HuH-7.5 (cell line): ENCODE measurements at places on chromosomes 2 and 18.
A peak's percentile ranks its signal among the peaks of the same experiment; 100 is the strongest.

GRCh38 chr2:211900000-211900399 lies 638.6 kb downstream of the ERBB4 start:
- DNase-seq = no peak

GRCh38 chr18:70228536-70228935 lies 23.0 kb upstream of the RTTN start:
- no peak for DNase-seq

DNA sequence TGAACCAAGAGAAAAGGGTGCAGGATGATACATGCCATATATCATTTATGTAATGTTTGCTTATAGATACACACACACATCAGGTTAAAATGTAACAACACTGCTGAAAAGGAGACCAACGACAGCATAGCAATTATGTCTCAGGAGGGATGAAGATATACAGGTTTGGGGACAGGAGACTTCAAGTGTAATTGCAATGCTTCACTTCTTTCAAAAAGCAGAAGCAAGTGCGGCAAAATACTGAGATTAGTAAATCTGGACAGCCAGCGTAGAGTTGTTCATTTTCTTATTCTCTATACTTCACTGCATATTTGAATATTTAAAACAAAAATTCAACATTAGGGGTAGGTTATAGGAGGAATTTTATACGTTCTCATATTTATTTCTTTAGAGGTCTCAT lies 87.2 kb downstream of the L3MBTL4 start:
- DNase-seq = no peak

GRCh38 chr2:226995625-226996041 lies 159.8 kb downstream of the RHBDD1 start:
- no peak for DNase-seq

GRCh38 chr2:225400060-225400511 lies 576 bp downstream of the NYAP2 start:
- no peak for DNase-seq

DNA sequence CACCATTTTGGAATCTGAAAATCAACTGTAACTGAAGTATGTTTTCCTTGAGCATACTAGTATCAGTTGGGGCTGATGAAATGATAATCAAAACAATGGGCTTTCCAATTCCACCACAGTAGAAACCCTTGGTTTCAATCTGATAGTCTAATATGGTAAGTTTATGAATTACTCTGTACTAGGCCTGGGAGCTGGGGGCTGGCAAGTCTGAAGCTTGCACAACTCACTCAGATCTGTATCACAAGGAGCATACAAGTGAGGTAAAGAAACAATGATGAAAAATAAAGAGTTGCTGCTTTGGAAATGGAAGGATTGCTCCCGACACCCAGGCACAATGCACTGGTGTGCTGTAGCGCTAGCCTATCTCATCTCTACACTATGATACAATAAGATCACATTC lies 19.4 kb downstream of the ZEB2 start:
- DNase-seq = no peak

DNA sequence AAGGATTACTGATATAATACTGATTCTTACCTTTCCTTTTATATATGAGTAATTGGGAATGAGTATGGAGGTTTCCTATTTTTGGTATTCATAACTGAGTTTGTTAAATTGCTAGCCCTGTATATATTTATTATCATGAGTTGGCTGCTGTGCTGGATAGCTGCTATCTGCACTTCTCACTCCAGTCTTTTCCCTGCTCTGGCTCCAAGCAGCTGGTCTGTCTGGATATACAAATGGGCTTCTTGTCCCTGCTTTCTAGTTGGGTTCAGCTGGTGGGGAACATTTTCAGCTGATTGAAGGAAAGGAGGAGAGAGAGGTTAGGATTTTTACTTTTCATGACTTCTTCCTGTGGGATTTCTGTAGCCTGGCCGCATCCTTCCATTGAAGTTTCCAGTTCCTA lies 41.2 kb downstream of the AGFG1 start:
- no peak for DNase-seq

- no peak for DNase-seq
These were observed 1.4 kb upstream of the UXS1 start for GRCh38 chr2:106195456-106195855.

GRCh38 chr2:217096474-217097225 lies 236.8 kb upstream of the TNP1 start:
- DNase-seq = no peak

- DNase-seq = no peak
These were observed 156.6 kb downstream of the TWIST2 start for GRCh38 chr2:239004274-239005015.

DNA sequence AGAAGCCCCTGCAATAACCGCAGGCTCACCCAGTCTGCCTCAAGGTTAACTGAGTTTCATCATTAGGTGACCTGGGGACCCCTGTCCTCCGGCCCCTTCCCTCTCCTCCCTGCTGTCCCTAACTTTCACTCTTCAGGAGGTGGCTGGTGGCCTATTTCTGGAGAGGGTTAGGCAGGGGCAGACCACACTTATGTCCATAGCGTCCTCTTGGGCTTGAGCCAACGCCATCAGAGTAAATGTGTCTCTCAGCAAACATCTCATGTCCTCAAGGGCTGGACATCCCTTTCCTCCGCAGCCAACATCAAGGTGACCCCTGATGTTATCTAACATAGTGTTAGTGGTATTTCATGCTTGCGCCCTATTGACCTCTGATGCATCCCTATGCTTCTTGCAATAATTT lies 114.8 kb downstream of the BCL11A start:
- no peak for DNase-seq

DNA sequence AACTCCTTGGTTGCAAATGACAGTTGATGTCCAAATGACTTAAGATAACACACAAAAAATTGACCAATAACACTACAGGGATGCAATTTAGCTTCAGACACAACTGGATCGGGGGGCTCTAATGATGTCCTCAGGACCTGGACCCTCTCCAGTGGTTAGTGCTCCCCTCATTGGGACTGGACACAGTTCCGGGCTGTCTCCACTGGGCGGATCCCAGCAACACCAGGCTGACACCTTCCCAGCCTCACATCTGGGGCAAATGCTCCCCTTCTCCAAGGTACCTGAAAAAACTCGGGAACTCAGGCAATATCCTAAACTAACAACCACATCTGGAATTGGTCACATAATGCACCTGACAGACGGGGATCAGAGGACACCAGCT lies 48.7 kb downstream of the PSMG2 start:
- DNase-seq = no peak

- no peak for DNase-seq
These were observed 38.2 kb downstream of the GPD2 start for GRCh38 chr2:156474401-156474800.

- DNase-seq = no peak
These were observed 266.0 kb upstream of the FSIP2 start for GRCh38 chr2:185472574-185472973.

- DNase-seq = no peak
These were observed 34.8 kb downstream of the C1D start for GRCh38 chr2:68027959-68028358.

GRCh38 chr18:9772847-9773677 lies 65.0 kb downstream of the RAB31 start:
- no peak for DNase-seq

GRCh38 chr2:75199428-75200011 lies at the start of gene TACR1:
Gene TACR1, minus strand, starts transcription at chr2:75199520. Its CDS starts 586 bp downstream, at chr2:75198934.
- peak; percentile 21 for DNase-seq

DNA sequence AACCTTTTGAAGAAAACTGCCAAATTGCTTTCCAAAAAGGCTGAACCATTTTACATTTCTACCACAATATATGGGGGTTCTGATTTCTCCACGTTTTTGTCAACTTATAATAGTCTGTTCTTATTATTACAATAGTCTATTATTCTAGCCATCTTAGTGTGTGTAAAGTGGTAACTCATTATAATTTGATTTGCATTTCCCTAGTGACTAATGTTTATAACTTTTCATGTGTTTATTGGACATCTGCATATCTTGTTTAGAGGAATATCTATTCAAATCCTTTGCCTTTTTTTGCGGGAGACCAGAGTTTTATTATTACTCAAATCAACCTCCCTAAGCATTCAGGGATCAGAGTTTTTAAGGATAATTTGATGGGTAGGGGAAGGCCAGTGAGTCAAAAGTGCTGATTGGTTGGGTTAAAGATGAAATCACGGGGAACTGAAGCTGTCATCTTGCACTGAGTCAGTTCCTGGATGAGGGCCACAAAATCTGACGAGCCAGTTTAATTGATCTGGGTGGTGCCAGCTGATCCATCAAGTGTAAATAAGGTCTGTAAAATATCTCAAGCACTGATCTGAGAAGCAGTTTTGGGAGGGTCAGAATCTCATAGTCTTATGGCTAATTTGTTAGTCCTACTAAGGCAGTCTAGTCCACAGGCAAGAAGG lies 303.4 kb upstream of the NCKAP5 start:
- no peak for DNase-seq

DNA sequence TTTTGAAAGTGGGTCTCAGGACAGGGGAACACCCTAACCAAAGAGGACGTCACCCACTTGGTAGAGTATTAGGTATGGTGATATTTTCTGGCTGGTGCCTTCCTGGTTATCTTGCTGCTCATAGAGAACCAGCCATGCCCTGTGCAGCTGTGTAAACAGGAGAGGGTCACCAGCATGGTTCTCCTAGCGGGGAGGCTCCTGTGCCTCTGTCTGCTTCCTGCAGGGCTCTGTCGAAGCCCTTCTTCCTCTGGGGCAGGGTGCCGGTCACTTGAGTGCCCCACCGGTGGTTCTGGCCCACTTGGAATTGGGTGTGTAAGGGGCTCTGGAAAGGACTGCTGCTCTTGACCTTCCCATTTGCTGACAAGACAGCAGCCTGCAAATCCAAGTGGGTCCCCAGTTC lies 131.6 kb upstream of the MSH6 start:
- DNase-seq = no peak

DNA sequence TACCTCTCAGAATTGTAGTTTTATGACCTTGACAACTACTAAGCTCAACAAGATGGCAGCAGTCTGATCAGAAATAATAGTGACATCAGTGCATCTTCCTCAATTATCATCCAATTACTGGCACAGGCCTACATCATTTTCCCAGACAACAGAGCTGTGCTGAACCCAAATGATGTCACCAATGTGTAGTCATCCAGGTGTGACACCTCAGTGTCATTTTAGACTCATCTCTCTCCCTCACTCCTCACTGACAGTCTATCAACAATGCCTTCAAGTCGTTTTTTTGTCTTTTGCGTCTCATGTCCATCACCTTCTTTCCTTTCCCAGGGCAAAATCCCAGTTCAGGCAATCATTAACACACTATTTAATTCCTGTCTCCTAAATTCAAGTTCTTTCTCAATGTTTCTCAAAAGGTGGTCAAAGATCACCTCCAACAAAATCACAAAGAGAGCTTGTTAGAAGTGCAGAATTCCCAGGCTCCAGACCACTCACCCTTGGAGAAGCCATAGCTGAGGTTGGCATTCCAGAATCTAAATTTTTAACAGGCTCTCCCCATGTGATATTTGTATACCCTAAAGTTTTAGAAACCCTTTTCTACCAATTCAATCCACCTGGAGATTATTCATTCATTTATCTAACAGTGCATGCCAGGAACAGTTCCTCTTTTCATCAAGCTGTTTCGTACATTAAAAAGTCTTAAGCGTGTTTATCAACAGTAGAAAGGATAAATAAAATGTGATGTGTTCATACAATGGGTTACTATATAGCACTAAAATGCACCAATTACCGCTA lies 125.3 kb upstream of the KLF7 start:
- DNase-seq = no peak

GRCh38 chr2:39411181-39411944 lies 25.7 kb downstream of the MAP4K3 start:
- no peak for DNase-seq

- no peak for DNase-seq
These were observed 177.7 kb upstream of the VWC2L start for GRCh38 chr2:214233164-214233563.

- DNase-seq = no peak
These were observed 137.9 kb downstream of the LRRTM1 start for GRCh38 chr2:80166483-80167171.

- peak; percentile 71 for DNase-seq
These were observed 29.5 kb downstream of the PAX8 start for GRCh38 chr2:113248997-113249770.

DNA sequence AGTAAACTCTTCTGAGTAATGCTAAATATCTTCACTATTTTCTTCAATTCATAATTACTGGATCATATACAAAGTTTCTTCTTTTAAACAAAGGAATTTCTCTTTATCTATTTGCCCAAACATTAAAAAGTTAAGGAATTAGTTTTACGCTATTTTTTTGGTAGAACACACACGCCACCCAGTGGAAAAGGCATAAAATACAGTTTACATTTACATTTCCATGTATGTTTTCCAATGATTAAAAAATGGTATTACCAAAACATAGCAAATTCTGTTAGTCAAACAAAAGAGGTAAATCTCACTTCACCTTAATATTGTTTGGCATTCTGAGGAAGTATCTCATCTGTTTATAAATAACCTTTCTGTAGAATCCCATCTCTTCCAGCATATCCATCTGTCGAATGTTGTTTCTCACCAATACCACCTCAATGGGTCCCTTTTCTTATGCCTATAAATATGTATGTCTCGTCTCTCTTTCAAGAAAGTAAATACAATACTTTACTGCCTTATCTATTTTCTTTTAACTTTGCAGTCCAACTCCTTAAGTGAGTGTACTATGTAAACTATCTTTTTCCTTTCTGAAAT lies 7.2 kb downstream of the BOLL start:
- DNase-seq = no peak

- no peak for DNase-seq
These were observed 418.4 kb downstream of the NUP35 start for GRCh38 chr2:183542606-183543005.

DNA sequence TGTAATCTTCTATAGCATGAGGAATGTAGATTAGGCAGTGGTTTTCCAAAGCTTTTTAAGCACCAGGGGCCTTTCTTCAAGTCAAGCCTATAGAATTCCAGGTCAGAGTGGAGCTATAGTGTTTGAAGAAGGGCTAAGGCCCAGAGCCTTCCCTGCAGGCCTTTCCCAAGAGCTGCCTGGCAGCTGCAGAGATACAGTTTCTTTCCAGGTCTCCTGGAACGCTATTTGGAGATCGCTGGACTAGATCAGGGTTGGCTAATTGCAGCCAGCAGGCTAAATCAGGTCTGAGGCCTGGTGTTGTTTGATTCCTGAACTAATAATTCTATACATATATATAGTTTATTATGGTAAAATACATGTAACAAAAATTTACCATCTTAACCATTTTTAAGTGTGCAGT lies 319.0 kb upstream of the SPRED2 start:
- DNase-seq = no peak

- no peak for DNase-seq
These were observed 220.8 kb downstream of the SH3RF3 start for GRCh38 chr2:109349503-109350465.

DNA sequence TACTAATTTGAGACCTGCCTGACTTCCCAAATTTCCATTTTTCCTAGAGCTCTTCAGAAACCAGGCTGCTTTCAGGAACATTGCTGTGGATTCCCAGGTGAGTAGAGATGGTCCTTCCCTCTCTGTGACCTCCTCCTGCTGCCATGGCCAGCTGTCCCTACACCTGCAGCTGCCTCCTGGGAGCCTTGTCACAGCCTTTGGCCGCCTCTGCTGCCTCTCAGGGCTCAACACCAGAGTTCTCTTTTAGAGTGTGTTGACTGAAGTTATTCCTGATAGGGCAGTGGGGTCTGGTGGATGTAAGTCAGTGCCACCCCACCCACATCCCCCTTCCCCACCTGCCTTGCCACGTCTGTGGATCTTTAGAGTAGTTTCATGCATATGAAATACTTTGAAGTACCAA lies 22.9 kb downstream of the SPATS2L start:
- DNase-seq = no peak
